Stimulated activated CD4-positive, alpha-beta T cell treated with anti-CD3 and anti-CD28 coated beads, Interleukin-12 subunit alpha, Interleukin-12 subunit beta, amount 100 ng/mL, for 24 hours (primary cell): ENCODE measurements at places on chromosomes 7 and 10.

- no peak for DNase-seq
Observed at GRCh38 chr7:151726652-151727578, 150.0 kb downstream of the PRKAG2 start.

- no peak for DNase-seq
Observed at GRCh38 chr10:132467464-132468149, 70.0 kb upstream of the INPP5A start.

- no peak for DNase-seq
Observed at GRCh38 chr7:127245607-127246006, 7.1 kb downstream of the GRM8 start.

DNA sequence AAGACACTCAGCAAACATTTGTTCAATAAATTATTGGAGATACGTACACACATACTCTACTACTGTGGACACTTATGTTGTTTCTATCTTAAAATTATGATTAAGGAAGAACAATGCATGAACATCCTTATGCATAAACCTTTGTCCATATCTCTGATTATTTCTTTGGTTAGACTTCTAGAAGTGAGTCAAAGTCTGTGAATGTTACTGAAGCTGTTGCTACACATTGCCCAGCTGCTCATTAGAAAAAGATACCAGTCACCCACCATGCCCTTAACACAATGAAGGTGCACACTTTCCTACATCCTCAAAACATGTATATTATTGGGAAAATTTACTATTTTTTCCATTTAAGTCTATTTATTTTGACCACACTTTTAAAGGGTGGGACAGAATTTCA is 1.4 kb upstream of the CLRN3 start:
- no peak for DNase-seq

GRCh38 chr7:123754271-123754871 is 5.6 kb upstream of the WASL start:
- DNase-seq = no peak

DNA sequence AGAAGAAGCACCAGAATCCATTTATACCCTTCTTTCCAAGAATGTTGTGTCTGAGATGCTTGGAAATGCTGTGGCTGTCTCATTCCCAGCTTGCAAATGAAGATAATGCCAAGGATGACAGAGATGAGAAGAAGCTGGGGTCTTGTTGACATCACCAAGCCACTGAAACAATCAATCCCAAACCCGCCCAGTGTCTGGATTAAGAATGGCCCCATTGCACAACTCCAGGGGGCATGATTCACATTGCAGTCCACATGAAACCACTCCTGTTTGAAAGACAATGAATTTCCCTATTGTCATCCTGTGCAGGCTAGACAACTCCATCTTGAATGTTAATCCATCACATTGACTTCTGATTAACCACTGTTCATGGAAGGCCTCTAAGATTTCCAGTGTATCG is 28.6 kb downstream of the SORBS1 start:
- DNase-seq = no peak

GRCh38 chr10:125709553-125710474 is 9.7 kb upstream of the EDRF1 start:
- no peak for DNase-seq

DNA sequence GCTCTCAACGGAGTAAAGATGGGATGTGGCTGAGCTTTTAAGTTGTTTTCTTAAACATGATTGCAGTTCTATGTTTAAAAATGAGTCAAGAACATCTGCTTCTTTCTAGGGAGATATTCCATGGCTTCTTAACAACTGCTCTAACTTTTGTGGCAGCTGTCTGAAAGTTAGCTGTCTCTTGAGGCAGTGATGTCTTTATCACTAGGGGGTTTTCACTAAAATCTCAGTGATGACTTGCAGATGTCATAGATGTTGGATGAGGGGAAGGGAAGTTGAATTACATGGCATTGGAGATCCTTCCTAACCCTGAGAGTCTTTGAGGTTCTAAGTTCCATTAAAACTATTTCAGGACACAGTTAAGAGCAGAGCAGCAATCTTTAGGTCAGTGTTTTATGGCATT is 43.5 kb downstream of the PRKG1 start:
- DNase-seq = no peak

GRCh38 chr7:49324040-49324439 is 399.7 kb downstream of the CDC14C start:
- DNase-seq = no peak

GRCh38 chr10:94358480-94358879 is 4.3 kb downstream of the NOC3L start:
- DNase-seq = no peak

GRCh38 chr10:114100848-114101741 is 57.4 kb downstream of the ADRB1 start:
- DNase-seq = no peak

DNA sequence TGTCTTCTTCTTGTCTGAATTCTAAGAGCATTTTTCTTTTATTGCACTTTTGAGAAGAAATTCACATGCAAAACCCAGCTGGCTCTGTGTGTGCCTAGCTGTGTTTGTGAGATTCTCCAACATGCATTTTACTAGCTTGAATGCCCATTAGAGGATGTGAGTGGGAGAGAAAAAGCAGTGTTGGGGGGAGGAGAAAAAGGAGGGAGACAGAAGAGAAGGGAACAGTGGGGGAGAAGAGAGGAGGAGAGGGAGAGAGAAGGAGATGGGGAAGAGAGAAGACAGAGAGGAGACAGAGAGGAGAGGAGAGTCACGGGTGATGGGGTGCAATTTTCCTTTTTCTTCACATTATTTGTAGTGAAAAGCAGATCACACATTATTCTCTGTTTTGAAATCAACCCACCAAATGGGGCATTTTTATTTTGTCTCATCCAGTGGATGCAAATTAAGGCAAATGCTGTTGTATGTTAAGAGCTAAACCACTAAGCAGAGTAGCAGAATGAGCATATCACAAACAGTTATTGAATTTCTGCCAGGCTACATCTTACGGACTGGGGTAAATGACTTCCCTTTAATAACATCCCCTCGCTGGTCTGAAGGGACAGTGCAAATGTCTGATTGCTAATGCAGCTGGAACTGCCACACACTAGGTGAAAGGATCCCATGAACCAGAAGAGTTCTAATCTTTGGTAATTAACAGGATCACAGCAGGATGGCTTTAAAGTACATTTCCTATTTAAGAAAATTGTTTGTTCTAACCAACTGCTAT is 849 bp downstream of the LRRN3 start:
- DNase-seq = no peak

DNA sequence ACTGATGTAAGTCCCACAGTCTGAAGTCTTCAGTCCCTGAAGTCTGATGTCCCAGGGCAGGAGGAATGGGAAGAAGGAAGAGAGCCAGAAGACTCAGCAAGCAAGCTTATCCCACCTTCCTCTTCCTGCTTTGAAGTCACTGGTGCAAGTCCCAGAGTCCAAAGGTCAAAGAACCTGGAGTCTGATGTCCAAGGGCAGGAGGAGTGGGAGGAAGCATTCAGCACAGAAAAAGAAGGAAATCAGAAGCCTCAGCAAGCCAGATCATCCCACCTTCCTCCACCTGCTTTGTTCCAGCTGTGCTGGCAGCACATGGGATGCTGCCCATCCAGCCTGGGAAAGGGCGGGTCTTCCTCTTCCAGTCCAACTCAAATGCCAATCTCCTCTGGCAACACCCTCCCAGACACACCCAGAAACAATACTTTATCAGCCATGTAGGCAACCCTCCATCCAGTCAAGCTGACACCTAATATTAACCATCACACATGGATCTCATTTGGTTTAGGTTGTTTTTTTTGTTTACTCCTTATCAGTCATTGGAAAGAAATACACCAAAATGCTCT is 50.9 kb downstream of the ADAM12 start:
- no peak for DNase-seq

DNA sequence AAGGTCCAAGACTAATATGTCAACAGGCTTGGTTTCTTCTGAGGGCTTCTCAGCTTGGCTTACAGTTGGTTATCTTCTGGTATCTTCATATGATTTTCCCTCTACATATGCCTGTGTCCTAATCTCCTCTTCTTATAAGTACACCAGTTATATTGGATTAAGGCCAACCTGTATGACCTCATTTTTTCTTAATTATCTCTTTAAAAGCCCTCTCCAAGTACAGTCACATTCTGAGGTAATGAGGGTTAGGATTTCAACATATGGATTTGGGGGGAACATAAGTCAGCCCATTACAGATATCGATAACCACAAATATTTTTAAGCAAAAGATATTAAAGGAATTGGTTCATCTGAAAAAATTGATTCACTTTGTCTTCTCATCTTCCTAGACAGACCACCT is 49.2 kb downstream of the IQUB start:
- DNase-seq = no peak

DNA sequence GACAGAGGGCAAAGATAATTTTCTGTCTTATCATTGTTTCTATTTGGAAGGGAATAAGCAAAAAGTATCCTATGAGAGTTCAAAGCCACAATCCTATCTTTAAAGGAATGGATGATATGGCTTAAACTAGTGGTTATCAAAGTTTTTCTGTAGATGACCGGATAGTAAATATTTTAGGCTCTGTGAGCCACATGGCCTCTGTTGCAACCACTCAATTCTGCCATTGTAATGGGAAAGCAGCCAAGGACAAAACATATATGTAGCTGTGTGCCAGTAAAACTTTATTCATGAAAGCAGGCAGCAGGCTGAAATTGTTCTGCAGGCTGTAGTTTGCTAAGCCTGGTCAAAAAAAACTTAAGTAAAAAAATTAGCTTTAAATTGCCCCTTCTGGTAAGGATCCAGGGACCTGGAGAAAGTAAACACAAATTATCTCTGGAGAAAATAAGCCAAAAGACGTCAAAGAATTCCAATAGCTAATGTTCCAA is 73.3 kb downstream of the THSD7A start:
- DNase-seq = no peak

DNA sequence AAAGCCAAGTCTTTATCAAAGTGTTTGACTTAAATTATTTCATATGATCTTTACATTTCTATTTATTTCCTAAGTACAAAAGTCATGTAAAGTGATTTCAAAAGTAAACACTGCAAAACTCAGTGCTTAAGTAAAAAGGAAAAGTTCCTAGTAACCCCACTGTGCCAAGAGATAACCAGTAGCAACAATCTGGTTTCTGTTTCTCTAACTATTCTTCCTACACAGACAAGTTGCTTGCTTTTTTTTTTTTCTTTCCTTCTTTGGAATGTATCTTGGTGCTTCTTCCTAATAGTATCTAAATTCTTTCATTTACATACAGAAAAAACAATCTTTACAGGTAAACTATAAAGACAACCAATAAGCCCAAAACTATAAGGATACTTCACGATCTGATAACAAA is 3.1 kb downstream of the JCAD start:
- no peak for DNase-seq

DNA sequence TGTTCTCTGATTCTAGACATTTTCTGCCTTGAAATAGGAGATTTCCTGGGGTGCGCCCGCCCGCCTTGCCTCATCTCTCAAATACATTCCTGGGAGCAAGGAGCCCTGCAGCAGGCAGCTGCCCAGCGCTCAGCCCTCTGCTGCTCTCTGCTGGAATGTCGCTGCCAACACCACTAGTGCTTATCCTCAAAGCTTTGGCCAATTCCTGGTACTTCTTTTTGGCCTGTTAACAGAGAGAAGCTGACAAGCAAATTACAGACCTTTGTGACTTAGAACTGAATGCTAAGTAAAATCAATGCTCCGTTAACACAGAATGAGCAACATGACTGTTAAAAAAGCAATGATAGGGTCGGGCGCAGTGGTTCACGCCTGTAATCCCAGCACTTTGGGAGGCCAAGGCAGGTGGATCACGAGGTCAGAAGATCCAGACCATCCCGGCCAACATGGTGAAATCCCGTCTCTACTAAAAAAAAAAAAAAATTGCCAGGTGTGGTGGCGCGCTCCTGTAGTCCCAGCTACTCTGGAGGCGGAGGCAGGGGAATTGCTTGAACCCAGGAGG is 41.9 kb upstream of the SYPL1 start:
- DNase-seq = peak; percentile 47

- DNase-seq = no peak
Observed at GRCh38 chr7:83547526-83547925, 101.4 kb downstream of the SEMA3E start.

- no peak for DNase-seq
Observed at GRCh38 chr10:100570506-100570905, 34.8 kb downstream of the HIF1AN start.

DNA sequence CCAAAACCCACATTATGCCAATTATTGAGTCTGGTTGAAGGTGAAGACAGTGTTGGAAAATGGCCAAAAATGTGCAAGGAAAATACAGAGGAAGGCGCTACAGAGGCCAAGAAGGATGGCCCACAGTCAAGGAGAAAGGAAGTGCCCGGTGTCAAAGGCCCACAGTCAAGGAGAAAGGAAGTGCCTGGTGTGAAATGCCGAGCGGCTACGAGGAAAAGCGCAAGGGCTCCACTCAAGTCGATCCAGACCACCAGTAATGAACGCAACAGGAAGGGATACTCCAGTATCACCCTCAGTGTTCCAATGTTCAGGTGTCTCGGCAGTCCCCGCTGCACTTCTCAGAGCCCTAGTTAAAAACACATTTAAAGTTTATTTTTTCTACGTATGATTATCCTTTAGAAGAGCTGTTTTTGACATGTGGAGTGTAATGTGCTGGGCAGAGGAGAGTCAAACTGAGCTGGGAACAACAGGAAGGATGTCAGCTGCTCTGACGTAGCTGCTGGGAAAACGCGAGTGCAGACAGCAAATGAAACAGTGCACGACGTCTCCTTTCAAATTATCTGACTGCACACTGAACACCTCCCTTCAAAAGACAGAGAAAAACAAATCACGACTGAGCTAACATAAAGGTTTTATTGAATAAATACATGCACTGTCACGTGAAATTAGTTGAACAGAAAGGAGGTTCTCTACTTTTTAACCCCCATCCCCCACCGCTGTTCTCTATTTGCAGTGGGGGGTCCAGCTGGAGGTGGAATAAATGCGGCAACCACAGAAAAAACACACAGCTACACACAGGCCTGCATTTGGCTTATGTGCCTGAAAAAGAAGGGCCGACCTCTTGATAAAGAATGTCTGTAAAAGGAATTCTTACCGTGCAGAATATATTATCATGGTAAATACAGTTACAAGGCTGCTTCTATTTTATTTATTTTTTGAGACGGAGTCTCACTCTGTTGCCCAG is 26.1 kb upstream of the NCAPG2 start:
- no peak for DNase-seq

- no peak for DNase-seq
Observed at GRCh38 chr10:44725404-44725803, 185.7 kb upstream of the TMEM72 start.

DNA sequence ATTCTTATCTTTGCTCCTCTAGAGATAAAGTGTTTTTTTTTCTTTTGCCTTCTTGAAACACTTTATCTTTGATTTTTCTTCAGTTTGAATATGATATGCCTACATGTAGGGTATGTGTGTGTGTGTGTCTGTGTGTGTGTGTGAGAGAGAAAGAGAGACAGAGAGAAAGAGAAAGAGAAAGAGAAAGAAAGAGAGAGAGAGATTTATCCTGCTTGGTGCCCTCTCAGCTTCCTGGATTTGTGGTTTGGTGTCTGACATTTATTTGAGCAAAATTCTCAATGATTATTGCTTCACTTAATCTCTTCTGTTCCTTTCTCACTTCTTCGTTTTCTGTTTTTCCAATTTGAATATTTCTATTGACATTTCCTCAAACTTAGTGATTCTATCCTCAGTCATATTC is 60.3 kb downstream of the RAB18 start:
- DNase-seq = no peak

- no peak for DNase-seq
Observed at GRCh38 chr7:73969991-73970390, 58.0 kb upstream of the ELN start.
